Gastroesophageal sphincter (tissue), 4 donors: ENCODE measurements at places on chromosomes 16 and 17.

DNA sequence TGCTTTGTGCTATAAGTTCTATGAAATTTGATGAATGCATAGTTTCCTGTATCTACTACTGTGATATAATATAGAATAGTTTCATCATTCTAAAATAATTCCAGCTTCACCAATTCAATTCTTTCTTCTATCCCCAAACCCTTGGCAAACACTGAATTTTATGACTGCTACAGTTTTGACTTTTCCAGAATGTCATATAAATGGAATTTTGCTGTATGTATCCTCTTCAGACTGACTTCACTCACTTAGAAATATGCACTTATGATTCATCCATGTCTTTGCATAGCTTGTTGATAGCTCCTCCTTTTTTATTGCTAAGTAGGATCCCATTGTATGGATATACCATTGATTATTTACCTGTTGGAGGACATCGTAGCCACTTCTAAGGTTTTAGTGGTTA lies 89.1 kb upstream of the HS3ST3A1 start:
- no peak for ATAC-seq

DNA sequence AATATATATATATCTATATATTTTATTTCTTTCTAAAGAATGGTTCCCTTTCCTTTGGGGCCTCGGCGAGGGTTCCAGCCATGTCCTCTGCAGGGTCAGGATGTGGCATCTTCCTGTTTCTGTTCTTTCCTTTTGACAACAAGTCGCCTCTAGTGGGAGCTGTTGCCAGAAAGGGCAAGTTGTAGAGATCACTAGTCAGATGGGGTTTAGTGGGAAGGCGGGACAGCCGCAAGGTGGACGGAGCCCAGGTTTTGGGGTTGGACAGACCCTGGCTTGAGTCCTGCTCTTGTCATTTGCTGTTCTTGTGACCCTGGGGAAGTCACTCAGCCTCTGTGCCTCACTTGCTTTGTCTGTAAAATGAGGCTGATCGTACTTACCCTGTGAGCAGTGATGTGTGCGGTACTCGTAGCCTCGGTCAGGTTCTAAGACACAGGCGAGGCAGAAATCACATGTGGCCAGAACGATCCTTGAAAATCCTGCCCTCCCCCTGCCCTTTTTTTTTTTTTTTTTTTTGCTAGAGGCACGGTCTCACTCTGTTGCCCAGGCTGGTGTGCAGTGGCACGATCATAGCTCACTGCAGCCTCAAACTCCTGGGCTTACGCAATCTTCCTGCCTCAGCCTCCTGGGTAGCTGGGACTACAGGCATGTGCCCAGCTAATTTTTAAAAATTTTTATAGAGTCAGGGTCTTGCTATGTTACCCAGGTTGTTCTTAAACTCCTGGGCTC lies 80.1 kb downstream of the ABCC6 start:
- no peak for ATAC-seq

- ATAC-seq: no peak
Observed at GRCh38 chr16:8848231-8848938, 20.4 kb downstream of the CARHSP1 start.

DNA sequence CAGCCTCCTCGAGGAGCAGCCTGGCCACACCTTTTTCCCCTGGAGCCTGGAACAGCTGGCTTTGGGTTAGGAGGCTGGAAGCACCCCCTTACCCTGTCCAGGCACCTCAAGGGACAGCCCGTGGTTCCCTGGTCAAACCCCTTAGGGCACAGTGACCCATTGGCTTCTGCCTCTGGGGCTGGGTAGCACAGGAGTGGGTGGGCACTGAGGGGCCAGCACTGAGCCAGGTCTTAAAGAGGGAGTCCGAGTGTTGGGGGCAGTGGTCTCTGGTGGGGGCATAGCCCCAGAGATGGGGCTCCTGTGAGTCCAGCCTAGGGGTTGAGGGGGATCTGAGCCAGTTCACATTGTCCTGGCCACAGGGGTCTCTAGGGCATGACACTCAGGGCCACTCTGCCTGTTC lies 15.4 kb downstream of the OTOP3 start:
- ATAC-seq: no peak

- ATAC-seq: no peak
Observed at GRCh38 chr17:48351911-48352332, 78.1 kb downstream of the SKAP1 start.

GRCh38 chr17:6815775-6816174 lies 15.8 kb downstream of the TEKT1 start:
- no peak for ATAC-seq

GRCh38 chr16:52825892-52826291 lies 226.8 kb downstream of the CHD9NB start:
- no peak for ATAC-seq

GRCh38 chr17:28470266-28470913 lies 3.1 kb upstream of the SLC13A2 start:
- no peak for ATAC-seq

DNA sequence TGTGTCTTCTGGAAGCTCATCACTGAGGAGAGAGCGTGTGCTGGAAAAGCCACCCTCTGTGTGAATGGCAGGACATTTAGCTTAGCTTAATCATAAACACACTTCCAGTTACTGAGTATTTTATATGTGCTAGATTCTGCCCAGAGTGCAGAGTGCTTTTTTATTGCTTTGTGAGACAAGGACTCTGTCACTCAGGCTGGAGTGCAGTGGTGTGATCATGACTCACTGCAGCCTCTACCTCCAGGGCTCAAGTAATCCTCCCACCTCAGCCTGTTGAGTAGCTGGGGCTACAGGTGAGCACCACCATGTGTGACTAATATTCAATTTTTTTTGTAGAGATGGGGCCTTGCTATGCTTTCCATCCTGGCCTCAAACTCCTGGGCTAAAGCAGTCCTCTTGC lies 61.4 kb upstream of the IRX3 start:
- ATAC-seq: no peak

- no peak for ATAC-seq
Observed at GRCh38 chr16:73796241-73796640, 500.4 kb upstream of the PSMD7 start.

DNA sequence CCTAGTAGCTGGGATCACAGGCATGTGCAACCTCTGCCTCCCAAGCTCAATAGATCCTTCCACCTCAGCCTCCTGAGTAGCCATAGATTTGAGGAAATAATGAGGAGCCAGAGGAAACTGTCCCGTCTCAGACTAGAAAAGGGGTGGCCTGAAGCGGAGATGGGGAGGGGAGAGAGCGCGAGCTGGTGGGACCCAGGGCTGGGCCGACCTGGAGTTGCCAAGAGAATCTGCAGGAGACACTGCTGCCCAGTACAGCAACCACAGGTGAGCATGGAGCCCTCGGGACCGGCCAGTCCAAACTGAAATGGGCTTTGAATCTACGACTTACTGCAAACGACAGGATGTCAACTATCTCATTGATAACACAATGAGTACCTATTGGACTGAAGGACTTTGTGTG lies 24.3 kb downstream of the CD300A start:
- ATAC-seq: no peak

- ATAC-seq: no peak
Observed at GRCh38 chr16:30397056-30397455, 1.8 kb downstream of the ZNF48 start.

DNA sequence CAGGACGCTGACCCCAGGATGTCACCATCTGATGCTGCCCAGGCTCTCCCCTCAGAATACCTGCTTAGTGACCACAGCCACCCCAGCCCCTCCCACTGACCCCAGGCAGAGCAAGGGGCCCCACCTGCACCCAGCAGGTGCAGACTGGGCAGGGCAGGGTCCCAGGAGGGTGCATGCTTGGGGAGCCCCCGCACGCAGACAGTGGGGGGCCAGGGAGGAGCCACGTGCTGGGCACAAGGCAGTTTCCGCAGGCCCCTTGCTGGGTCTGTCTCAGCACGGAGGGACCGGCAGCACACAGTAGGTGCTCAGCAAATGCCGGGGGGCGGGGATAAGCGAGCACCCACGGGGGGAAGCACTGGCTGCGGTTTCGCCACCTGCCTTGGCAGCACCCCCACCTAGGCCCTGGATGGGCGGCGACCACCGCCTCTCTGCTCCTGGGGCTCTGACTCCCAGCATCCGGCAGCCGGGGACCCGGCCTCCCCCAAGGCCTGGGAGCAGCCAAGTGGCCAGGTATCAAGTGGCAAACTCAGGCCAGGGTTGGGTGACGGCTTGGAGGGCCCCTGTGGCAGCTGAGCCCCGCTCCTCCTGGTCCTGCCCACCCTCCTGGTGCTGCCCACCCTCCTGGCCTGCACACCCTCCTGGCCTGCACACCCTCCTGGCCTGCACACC lies 18.7 kb upstream of the SSTR5 start:
- ATAC-seq: no peak

- no peak for ATAC-seq
Observed at GRCh38 chr17:55340686-55341085, 75.9 kb downstream of the HLF start.

- ATAC-seq: no peak
Observed at GRCh38 chr17:412211-413015, 59.8 kb upstream of the RPH3AL start.

- ATAC-seq: no peak
Observed at GRCh38 chr17:81701288-81702071, 1.7 kb upstream of the MRPL12 start.

- ATAC-seq: no peak
Observed at GRCh38 chr17:83181991-83182619, 102.7 kb downstream of the METRNL start.

- ATAC-seq: no peak
Observed at GRCh38 chr16:15777533-15778203, 79.2 kb downstream of the MYH11 start.

- peak; percentile 93 for ATAC-seq
Observed at GRCh38 chr17:47253541-47254402, at the start of gene ITGB3. Gene ITGB3, plus strand, starts transcription at chr17:47253827. Its CDS starts 35 bp downstream, at chr17:47253862.

- ATAC-seq: no peak
Observed at GRCh38 chr17:28247671-28248555, 71.1 kb upstream of the TMEM97 start.

- ATAC-seq: no peak
Observed at GRCh38 chr17:81120695-81121621, 44.3 kb upstream of the PVALEF start.

GRCh38 chr17:61380836-61381525 lies 18.7 kb upstream of the TBX2 start:
- ATAC-seq: no peak

GRCh38 chr17:77269696-77270681 lies 129.2 kb downstream of the SEC14L1 start:
- no peak for ATAC-seq

DNA sequence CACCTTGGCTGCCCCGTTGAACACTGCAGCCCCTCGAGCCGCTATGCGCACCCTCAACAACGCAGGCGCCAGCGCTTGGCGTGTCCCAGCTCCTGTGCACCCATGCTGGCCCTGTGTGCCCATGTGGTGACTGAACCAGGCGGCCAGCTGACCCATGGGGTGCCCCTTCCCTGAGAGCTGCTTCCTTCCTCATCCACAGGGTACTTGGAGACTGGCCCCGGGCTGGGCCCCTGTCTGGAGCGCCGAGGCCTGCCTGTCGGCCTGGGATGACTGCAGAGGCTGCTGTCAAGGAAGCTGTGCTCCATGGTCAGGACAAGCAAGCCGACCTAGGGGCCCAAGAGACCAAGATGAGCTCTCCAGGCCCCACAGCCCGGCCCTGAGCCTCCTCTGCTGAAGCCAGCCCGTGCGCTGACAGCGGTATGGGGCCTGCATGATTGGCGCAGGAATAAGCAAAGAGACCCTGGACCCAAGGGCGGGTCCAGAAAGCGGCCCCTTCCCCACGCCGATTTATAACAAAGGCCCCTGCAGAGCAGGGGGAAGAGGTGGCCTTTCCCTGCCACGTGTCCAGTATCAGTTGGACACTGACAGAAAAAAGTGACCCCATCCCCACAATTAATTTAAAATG lies 21.6 kb upstream of the BAHCC1 start:
- ATAC-seq: peak; percentile 33

- no peak for ATAC-seq
Observed at GRCh38 chr16:84220851-84221250, 19.0 kb downstream of the KCNG4 start.

DNA sequence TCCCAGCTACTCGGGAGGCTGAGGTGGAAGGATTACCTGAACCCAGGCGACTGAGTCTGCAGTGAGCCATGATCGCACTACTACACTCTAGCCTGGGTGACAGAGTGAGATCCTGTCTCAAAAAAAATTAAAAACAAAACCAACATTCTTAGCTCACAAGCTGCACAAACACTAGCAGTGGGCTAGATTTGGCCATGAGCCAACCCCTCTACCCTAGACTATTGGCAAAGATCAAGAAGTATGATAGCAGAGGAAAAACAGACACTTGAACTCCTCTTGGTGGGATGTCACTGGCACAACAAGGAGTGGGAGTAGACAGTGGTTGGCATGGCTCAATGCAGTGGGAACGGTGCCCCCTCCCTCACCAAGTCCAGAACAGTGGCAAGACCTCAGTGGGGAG lies 19.6 kb upstream of the RIPOR1 start:
- no peak for ATAC-seq

DNA sequence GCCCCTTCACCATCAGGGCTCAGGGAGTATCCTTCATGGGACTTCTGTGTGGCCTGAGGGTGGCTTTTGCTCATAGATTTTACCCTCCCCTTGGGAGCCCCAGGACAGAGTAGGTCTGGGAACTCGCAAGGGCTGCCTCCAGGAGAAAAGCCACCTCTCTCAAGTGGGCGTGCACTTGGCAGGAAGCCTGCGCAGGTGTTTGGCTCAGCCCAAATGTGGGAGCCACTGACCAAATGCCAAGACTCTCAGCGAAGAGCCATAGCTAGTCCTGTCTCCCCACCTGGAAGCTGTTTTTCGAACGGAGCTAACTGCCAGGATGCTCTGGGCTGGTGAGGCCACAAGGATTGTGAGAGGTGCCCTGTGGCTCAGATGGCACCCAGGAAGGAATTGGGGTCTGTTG lies 2.0 kb upstream of the HSD17B2 start:
- ATAC-seq: no peak

DNA sequence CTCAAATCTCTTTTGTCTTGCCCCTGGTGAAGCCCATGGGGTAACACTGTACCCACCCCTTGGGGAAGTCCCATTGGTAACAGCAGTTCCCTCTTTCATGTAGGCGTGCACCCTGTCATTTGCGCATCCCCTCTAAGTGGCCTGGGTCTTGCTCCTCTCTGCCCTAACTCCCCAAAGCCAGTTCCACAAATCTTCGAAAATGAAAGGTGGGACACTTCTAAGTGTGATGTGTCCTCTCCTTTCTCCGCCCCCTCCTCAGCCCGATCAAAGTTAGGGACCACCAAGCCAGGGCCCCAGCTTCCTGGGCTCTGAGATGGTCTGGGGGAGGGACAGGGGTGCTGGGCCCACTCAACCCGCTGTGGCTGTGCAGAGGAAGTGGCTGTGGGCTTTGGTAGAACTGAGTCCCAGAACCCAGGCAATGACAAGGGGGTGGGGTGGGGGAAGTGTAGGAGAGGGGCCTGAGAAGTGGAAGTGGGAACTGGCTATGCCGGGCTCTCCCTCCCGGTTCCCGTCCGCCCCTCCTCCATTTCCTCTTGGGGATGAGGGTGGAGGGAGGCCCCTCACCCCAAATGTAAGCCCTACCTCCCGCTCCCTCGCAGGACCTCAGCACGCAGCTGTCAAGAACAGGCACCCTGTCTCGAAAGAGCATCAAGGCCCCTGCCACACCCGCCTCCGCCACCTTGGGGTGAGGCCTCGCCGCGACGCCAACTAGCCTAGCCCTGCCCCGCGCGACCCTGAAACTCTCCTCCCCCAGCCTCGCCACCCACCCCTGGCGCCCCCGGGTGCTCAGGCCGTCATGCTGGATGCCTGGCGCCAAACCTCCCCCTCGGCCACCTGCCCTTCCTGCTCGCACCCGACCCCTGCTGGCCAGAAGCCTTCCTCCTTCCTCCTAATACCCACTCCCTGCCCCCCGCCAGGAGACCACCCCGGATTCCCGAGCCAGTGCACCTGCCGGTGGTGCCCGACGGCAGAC lies 8.7 kb downstream of the ABI3 start:
- no peak for ATAC-seq
